Amygdala (tissue), 56 donors: ENCODE measurements at places on chromosomes 5 and 9.

GRCh38 chr5:181173027-181173419 is 25.6 kb downstream of the OR2V2 start:
- DNase-seq, result no peak

DNA sequence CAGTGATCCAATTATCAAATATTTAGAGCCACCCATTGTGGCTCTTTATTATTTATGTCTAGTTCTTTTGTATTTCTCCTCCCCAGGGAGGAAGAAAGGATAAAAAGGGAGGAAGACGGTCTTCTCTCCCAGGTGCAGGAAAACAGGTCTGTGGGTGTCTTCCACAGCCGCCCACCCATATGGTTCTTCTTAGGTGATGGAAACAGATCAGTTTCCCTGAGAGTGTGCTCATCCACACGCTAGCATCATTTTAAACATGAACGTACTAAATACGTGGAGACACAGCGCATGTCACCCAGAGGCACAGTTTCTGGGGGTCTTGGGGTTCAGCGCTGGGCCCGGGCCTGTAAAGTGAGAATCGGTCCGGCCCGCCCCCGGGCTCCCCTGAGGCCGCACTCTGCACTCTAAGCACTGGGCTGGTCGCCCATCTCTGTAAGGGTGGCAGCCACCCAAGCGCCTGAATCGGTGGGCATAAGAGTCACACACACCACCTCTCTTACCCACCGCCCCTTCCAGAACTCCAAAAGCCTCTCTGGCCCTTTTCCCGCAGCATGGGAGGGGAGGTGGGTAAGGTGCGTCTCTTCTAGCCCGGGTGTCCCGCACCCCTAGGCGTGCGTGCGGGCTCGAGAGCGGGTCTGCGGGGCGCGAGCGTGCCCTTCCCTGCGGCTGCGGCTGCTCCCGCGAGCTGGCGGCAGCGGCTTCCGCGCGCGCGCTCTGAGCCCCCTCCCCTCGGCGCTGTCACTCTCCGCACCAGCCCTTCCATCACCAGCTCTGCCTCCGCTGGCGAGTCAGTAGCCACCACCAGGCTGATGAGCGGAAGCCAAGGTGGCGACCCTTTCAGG is 1.3 kb downstream of the PTCH1 start:
- DNase-seq, result no peak

GRCh38 chr9:133098104-133098754 is 22.8 kb downstream of the RALGDS start:
- DNase-seq, result no peak

- DNase-seq, result no peak
These were observed 206.6 kb downstream of the DENND1A start for GRCh38 chr9:123723135-123723875.

DNA sequence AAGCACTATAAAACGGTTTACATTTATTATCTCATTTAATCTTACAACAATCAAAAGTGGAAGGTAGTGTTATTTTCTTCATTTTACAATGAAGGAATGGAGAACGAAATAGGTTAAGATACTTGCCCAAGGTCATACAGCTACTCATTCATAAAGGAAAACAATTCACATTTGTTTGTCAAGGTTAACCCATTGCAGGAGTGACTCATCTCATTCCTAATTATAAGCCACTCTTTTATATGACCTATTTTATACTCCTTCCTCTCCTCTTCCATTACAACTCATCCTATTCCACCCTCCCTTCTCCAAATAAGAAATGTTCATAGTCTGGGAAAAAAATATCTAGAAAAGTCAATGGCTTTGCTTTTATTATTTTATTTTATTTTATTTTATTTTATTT is 29.6 kb downstream of the CRHBP start:
- no peak for DNase-seq

DNA sequence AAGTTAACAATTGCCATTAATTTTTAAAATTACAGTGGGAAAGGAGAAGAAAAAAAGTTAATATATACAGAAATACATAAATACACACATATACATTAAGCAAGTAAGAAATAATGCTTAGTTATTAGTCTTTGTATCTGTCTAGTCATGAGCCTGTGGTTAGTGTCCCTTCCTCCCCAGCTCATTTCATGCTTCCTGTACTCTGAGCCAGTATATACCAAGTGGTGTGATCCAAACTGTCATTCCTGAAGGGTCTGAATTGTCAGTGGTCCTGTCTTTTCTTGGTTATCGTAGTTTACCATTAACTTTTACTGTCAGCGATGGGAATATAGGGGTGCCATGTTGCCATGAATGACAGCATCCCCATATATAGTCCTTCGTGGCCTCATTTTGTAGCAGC is 24.2 kb upstream of the STOM start:
- no peak for DNase-seq

GRCh38 chr9:4327504-4328191 is 27.8 kb upstream of the GLIS3 start:
- DNase-seq, result no peak

DNA sequence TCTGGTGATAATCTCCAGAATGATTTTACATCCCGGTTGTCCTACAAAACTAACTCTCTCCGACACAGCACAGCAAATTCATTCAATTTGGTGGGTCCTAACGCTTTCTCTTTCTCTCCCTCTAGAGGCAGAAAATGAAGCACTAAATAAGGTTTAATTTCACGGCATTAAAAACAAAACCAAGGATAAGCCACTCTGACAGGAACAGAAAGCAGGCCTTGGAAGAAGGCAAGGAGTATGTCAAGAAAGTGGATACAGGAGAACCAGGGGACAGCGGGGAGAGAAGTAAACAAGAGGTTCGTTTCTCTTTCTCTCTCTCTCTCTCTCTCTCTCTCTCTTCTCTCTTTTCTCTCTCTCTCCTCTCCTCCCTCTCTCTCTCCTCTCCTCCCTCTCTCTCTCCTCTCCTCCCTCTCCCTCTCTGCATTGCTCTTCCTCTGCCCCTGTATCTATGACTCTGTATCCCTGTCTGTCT is 49.8 kb downstream of the EBF1 start:
- no peak for DNase-seq
